ENCODE measurements at places on chromosomes 6 and 20. TPM values are rescaled to one million over a fixed set of nuclear protein-coding genes. Genes with fewer than 3 reads are reported as not detected.
A peak's percentile ranks its signal among the peaks of the same experiment; 100 is the strongest.

KCNK17 gene
- total RNA-seq: not detected

- no peak for DNase-seq
Observed at GRCh38 chr20:17595856-17596255, 26.0 kb downstream of the DSTN start.

CD83 gene
- 1.7 TPM for total RNA-seq

GRCh38 chr6:77456531-77457248 is 6.6 kb downstream of the HTR1B start:
- peak; percentile 83 for DNase-seq

OTOR gene
- not detected for total RNA-seq

- no peak for DNase-seq
Observed at GRCh38 chr20:19827818-19828217, 69.8 kb downstream of the RIN2 start.

DNA sequence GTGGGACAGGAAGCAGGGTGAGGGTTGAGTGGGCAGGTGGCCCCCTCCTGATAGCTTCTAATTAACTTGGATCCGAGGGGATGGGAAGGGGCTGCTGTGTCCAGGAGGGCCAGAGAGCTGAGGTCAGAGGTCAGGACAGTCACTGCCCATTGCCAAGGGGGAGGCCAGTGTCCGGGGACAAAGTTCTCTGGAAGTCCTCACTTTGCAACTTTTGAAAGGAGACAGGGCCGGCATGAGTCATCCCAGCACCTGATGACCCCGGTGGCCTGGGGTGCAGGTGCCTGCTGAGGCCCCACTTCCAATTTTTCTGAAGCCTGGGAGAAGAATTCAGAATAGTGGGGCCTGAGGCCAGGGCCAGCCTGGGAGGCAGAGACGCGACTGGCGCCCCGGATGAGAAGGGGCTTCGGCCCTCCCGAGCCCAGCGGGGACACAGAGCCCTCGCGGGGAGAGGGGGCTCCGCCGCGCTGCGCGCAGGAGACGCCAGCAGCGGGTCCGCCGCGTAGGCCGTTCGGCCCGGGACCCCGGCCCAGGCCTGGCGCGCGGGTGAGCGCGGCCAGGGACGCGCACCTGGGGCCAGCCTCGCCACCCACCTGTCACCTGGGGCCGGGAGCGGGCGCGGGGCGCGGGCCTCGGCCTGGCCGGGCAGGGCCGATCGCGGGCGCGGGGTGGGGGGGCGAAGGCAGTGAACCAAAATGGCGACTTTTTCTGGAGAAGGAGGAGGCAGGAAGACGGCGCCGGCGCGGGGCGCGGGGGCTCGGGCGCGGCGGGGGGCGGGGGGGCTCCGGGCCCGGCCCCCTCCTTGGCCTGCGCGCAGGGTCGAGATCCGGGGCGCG is 586 bp downstream of the ZNF512B start:
- no peak for DNase-seq

DNA sequence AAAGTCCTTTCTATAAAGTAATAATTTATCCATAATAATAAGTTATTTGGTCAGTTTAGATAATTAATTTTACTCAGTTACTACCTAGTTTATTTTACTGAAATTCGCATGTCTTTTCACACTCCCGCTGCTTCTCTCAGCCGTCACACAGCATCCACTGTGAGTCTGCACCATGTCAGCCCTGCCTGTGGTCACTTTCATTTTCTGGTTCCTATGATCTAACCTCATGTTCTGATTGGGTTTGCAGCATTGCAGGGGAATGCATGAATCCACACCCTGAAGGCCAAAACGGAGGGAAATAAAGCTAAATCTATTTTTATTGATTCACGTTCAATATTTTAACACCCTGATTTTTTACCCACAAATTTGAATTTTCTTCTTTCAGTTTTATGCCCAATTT is 47.4 kb downstream of the PDE10A start:
- DNase-seq: no peak

- DNase-seq: no peak
Observed at GRCh38 chr6:88301888-88302768, 136.0 kb upstream of the CNR1 start.

DNA sequence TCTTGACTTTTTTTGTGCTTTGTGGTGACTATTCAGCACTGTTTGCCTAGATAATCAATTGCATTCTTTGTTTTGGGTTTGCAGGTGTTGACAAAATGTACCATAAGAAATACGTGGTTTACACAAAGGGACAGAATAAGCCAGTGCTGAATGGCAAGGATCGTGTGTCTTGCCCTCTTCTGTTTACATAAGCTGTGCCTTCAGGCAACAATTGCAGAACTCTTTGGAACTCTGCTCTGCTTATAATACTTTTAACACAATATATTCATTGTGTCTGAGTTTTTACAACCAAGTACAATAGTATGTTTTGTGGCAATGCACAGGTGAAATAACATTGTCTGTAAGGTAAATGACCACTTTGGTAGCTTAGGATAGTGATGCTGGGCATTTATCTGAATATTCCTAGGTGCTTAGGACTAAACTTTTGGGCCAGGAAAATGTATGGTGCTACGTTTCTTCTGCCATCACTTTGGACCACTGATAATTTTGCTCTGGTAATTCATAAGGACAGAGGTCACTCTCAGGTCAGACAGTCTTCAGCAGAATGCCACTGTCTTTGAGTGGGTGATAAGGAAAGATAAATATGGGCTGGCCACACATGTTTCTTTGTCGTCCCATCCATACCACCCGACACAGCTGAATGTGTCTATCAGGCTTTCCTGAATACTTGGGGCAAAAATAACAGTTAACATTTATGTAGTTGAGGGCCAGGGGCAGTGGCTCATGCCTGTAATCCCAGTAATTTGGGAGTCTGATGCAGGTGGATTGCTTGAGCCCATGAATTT is 344.6 kb upstream of the IMPG1 start:
- DNase-seq: no peak

HLA-DOB gene
- 0.58 TPM for total RNA-seq

- no peak for DNase-seq
Observed at GRCh38 chr6:169809386-169809785, 58.0 kb downstream of the ERMARD start.

GABRR1 gene
- not detected for total RNA-seq

DNA sequence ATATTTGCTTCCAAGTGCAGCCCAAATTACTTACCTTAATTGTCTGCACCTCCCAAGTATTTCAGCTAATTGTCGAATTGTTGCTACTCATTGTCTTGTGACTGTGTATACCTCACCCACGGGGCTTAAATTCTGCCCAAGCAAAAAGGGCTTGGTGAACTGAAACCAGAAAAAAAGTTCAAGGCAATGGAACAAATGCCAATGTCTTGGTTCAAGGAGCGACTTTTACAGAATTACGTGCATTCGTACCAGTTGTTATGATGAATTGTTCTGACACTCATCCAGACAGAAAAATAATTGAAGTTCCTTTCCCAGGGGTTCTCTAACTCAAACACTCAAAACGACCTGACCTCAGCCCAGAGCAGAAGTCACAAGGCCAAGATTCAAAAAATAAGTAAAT is 13.9 kb upstream of the PXDC1 start:
- no peak for DNase-seq

- DNase-seq: no peak
Observed at GRCh38 chr20:63858393-63859165, 2.7 kb upstream of the ABHD16B start.

FOXA2 gene
- not detected for total RNA-seq

MEI4 gene
- not detected for total RNA-seq

ENPP1 gene
- 1.7 TPM for total RNA-seq

VGLL2 gene
- not detected for total RNA-seq

- no peak for DNase-seq
Observed at GRCh38 chr20:9389346-9389745, 125.0 kb upstream of the LAMP5 start.

GRCh38 chr6:111222341-111222740 is 135.0 kb downstream of the SLC16A10 start:
- no peak for DNase-seq

DNA sequence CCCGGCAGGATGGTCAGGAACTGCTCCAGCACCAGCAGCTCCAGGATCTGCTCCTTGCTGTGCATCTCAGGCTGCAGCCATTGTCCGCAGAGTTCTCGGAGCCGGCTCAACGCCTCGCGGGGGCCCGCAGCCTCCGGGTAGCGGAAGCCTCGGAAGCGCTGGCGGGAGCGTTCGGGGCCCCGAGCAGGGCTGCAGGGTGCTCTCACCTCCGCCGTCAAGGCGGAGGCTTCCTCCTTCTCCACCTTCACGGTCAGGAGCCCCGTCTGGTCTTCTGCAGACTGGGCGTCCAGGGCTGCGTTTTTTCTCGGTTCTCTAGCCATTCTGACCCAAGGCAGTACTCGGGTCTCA is 434 bp downstream of the ZKSCAN4 start:
- no peak for DNase-seq

DNA sequence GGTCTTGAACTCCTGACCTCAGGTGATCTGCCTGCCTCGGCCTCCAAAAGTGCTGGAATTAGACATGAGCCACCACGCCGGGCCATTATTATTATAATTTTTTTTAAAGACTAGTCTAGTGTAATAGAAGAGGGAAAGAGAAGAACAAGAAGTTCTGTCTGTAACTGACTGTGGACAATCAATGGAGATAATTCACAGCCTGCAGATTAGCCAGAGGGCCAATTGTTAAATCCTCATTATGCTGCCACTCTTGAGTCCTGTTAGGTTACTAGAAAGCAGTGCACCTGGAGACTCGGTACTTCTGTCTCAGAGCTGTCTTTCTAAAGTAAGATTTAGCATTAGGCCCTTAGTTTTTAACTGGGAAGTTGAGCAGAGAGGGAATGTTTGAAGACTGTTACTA is 37.5 kb downstream of the CARMIL1 start:
- DNase-seq: no peak

FAM217A gene
- total RNA-seq: not detected

TPX2 gene
- 105 TPM for total RNA-seq

PSMA7 gene
- 439 TPM for total RNA-seq

ACTL10 gene
- total RNA-seq: not detected

- DNase-seq: no peak
Observed at GRCh38 chr20:48999890-49000870, 45.9 kb upstream of the CSE1L start.

SPTLC3 gene
- 15.7 TPM for total RNA-seq

PRDM13 gene
- total RNA-seq: 1.6 TPM

- DNase-seq: no peak
Observed at GRCh38 chr20:62236200-62236599, 2.1 kb upstream of the OSBPL2 start.

Measured in NCI-H460 (cell line).